Activated T-helper 1 cell treated with anti-CD3 and anti-CD28 coated beads, Interleukin-2, amount 50 U/mL, for 16 hours (primary cell): ENCODE measurements at places on chromosomes 6 and 20.

DNA sequence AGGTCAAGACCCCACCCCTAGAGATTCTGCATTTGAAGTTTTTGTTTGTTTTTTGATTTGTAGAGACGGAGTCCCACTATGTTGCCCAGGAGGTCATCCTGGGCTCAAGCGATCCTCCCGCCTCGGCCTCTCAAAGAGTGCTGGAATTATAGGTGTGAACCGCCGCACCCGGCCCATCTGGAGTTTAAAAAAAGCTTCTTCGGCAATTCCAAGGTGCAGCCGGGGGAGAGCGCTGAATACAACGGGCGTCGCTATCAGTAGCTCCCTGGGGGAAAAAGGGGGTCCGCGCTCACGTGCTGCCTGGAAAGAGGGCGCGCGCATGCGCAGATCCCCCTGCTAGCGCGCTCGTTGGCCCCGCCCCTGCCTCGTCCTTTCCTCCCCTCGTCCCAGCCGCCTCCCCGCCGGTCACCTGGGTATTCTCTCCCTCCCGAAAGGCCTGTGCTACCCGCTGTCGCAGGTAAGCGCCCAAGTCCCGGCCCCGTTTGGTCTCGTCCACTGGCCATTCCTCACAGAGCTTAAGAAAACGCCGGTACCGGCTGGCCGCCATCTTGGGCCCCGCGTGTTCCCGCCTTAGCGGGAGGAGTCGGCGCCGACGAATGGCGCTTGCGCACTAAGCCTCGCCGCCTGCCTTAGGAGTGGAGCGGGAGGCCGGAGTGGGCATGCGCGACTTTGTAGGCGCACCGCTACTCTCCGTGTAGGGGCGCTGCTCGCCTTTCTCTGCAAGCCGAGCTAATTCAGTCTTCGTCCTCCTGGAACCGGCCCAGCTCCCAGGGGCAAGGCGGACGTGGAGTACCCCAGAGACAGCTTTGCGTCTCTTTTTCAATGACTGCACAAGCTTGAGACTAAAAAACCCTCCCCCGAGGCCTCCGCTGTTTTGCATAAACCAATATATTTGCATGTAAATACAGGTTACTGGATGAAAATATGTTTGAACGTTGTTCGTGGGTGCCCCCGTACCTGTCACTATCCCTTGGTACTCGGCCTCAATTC is at the start of gene UQCC2:
Gene UQCC2, minus strand, starts transcription at position 561 of the 990 bp plus-strand sequence. Its CDS starts 14 bp downstream, at position 547.
- DNase-seq, result peak; percentile 95

- DNase-seq, result no peak
Observed at GRCh38 chr6:3885262-3886036, 36.3 kb downstream of the FAM50B start.

DNA sequence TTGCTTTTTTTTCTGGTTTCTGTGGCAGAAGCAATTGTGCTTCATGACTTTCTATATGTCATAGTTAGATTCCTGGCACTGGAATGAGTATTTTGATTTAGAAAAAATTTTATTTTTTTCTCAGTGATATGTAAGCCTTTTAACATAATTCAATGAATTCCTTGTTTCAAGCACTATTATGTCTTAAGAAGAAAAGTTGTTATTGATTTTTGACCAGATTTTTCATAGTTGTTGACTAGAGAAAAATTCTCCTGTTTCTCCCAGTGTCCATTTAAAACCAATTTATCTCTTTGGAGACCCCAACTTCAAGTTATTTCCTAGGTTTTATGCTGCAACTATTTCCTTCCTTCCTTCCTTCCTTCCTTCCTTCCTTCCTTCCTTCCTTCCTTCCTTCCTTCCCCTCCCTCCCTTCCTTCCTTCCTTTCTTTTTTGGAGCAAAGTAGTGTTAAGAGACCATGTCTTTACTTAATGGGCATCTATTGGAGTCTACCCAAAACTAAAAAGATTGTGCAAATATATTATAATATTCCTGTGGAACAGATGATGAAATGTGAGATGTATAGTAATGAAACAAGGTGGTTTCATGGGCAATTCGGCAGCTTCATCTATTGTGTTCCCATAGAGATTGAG is 346.9 kb downstream of the RNF144B start:
- no peak for DNase-seq

DNA sequence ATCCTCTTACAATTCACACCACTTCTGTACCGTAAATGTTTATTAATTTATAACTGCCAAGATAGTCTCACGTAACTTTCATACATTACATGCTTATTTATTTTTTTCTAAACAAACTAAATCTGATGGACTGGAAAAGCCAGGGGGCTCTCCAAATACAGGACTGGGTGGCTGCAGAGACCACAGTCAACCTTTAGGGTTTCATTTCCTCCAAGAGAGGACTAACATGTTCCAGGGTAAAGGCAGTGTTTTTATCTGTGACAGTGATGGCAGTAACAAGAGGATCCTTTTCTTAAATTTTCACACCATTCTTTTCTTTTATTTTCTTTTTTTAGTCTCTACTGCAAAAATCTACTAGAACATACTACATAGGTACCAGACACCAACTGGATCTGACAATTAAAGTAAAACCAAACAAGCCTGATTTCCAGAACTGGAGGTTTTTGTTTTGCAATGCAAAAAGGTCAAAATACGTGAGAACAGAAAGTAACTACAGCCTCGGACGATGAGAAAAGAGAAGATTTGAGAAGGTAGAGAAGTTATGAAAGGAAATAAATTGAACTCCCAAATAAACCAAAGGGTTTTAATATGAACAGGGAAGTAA is 1.2 kb downstream of the LMBRD1 start:
- DNase-seq, result no peak

DNA sequence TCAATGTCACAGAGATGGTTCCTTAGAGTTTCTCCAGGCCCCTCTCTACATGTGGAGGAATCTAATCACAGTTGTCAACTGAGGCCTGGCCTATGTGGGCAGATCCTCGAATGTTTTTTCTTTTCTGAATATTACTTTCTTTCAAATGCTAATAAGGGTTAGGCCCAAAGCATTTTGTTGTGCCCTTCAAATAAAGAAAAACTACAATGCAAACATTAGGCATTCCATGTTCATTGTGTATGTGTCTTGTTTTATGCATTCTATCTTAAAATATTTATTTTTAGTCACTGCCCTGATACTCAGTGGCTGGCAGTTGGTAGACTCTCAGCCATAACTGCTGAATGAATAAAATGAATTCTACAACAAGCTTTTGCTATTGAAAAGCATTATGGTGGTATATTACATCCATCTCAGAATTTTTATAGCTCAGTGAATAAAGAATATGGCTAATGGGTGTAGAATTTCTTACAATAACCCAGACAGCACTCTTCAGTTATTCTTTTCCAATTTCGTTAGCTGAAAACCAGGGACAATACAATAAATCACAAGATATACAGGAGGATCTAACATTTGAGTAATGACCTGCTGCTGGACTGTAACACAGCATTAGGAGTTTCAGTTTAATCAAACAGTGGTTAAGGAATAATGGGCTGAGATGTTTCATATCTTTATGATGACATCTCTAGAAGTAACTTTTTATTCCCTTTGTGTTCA is 28.3 kb downstream of the RGS17 start:
- DNase-seq, result no peak
